ENCODE measurements at places on chromosomes 16 and 17.

- DNase-seq: no peak
Observed at GRCh38 chr16:8631818-8632465, 10.4 kb downstream of the METTL22 start.

DNA sequence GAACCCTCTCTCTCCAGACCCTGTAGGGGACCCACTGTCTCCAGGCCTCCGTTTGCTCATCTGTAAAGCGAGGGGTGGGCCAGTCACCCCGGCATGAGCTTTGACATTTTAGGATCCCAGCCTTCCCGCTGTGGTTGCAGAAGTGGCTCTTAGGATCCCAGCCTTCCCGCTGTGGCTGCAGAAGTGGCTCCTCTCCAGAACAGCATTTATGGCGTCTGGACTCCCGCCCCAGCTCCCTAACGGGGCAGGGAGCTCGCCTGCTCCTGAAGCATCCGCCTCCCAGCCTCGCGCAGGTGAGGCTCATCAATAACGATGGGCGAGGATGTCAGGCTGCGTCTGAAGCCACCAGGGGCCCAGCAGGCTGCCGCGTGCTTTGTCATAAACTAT lies 222.3 kb upstream of the TNRC6C start:
- DNase-seq: no peak

DNA sequence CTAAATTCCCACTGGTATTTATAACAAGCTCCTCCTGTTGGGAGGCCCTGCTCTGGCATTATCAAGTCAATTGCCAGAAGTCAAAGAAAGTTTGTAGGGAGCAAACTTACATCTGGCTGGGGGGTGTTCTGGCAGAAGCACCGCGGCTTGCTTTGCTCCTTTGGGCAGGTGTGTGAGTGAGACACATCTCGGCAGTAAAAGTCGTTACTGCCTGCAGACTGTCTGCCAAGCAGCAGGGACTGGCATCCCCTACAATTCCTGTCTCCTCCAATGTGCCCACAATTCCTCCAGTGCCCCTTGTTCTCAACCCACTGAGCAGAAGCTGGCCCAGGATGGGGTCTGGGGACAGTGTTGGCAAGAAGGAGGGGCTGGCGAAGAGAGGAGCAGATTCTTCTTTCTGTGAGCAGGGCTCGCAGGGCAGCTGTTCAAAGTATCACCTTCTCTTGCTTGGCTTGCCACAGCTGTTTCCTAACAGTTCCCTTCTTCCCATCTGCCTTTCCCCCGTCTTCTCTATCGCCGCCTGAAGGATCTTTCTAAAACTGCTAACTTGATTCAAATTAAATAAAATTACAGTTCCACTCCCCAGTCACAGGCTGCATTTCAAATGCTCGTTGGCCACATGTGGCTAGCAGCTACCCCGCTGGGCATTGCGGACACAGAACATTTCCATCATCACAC lies 30.2 kb downstream of the SPACA3 start:
- no peak for DNase-seq

DNA sequence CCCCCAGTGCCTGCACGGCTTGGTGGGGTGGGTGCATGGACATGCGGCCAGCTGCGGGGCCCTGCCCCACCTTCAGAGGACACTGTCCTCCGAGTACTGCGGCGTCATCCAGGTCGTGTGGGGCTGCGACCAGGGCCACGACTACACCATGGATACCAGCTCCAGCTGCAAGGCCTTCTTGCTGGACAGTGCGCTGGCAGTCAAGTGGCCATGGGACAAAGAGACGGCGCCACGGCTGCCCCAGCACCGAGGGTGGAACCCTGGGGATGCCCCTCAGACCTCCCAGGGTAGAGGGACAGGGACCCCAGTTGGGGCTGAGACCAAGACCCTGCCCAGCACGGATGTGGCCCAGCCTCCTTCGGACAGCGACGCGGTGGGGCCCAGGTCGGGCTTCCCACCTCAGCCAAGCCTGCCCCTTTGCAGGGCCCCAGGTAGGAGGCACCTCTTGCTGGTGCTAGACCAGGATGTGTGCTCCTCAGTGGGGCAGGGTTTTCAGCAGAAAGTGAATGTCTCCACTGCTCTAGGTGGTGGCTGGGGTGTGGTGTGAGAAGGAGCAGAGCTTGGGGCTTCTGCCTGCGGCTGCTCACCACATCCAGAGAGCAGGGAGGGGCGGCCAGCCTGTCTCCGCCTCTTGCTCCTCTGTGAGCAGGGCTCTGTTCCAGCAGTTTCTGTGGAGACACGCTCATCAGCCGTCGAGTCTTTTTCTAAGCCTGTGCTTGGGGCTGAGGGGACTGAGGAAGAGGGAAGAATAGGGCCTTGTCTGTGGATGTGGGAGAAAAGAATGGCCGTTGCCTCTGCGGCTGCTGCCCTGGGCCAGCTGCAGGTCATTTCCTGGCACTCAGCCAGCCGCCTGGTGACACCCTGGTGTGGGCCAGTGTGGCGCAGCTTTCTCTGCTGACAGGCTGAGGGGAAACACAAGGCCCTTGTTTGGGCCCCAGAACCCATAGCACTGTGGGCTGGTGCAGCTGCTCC lies 2.2 kb downstream of the ZNF276 start:
- no peak for DNase-seq

DNA sequence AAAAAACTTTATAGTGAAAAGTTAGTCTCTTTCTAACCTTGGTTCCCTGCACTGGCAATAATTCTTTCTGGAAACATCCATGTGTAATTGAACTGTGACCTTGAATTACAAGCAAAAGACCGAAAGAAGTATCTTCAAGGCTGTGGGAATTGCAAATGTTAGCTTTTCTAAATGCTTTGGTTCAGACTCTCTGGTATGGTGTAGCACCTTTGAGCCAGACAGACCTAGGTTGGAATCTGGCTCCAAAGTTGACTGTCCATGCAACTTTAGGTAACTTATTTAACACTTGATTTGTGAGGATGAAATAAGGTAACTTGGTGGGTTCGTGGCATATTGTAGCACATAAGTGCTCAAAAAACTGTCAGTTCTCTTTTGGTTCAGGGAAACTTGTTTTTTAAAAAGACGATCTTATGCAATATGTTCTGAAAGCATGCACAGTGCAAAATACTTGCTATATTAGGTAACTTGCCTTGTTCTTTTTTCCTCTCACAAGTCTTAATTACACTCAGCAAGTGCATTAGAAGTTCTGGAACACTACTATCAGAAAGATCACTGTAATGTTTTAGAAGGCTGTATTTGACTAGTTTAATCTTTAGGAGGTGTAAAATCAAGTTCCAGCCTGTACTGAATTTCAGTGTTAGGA lies 46.3 kb downstream of the TANGO6 start:
- DNase-seq: no peak

GRCh38 chr17:14875557-14876412 lies 389.3 kb downstream of the PMP22 start:
- DNase-seq: no peak

DNA sequence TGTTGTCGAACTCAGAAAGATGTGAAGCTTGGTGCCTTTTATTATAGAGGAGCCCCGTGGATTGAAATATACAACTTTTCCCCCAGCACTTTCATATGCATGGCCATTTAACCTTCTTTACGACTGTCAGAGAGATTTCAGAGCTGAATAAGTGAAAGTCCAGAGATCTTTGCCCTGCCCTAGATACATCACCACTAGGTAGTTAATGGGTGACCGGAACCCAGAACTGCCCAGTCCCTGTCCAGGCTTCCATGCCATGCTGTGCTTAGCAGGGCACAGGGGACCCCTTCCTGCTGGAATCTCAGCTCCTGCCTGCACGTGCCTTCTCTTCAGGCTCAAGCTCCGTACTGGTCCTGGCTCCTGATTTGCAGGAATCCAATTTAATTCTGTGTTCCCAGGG lies 32.2 kb downstream of the SRL start:
- DNase-seq: no peak

DNA sequence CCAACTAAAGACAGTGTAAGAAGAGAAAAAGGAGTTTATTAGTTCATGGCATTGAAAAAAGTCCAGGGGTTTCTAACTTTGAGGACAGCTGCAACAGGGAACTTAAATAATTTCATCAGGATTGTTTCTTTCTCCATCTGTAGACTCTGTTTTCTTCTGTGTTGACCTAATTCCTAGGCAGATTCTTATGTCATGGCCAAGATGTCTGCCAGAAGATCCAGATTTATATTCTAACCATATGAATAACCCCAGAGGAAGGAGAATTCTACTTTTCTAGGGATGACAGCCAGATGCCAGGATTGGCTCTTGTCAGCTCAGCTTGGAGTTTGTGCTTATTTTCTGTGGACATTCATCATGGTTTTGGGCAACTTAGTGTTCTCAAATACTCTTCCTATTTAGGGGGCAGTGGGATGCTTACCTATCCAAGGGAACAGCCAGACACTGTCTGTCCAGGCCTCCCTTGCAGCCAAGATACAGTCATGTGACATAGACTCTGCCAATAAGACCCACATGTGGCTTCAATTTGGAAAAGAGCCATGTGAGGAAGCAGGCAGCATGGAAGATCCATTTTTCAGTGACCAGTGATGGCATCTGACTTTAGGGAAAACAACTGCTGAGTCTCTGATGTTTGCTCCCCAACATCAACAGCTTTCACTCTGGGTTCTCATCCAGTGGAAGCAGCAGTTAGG lies 18.2 kb downstream of the PCTP start:
- DNase-seq: no peak

GRCh38 chr17:14474591-14474990 lies 173.7 kb downstream of the HS3ST3B1 start:
- no peak for DNase-seq

GRCh38 chr16:74026373-74027281 lies 270.0 kb upstream of the PSMD7 start:
- no peak for DNase-seq

DNA sequence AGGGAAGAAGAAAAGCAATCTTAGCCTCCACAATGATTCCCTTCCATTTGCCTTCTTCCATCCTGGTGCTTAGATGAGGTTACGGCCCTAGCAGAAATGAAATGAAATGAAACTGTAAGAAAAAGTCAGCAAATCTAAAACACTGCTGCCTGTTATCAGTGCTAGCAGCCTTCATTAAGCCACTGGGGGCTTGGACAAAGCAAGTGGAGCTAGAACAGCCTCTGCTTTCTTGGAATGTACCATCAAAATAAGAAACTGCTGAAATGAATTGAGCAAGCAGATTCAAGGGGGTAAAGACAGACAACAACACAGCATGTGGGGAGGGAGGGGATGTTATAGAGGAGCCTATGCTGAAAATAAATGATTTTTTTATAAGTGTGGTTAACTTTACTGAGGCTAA lies 5.1 kb downstream of the ANKFN1 start:
- DNase-seq: no peak

DNA sequence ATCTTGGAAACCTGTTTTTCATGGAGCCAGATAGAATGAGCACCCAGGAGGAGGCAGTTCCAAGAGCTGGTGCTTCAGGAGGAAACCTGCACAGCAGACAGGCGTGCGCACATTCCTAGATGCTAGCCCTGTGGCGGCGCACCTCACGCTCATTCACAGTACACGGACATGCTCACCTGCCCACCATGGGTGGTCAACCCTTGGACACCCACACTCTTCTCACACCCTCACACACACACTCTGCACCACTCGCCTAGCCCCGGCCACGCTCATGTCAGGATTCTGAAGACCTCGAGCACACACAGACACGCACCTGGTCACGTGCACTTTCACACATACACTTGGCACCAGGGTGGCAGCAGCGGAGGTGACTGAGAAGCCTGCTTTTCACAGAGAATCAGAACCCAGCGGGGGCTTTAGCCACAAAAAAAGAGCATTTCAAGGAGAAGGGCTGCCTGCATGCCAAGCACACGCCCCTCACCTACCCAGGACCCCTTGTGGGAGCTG lies 28.6 kb downstream of the RAI1 start:
- DNase-seq: no peak

DNA sequence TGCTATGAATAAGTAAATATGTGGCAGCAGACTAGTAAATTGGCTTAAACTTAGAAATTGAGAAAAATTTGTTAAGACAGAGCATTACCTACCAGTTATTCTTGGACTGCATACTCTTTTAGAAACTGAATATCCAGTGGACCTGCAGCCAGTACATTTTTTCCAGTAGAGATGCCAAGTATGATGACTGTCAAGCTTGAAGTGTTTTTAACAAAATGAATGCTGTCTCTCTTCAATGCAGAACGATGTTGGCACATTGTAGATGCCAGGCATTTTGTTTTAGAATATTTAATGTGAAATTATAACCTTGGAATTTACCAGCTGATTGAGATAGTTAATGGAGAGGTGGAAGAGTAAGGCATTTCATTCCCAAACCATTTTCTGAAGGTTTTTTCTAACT lies 52.5 kb downstream of the NFAT5 start:
- no peak for DNase-seq

- DNase-seq: no peak
Observed at GRCh38 chr17:56819030-56819429, 14.7 kb downstream of the C17orf67 start.

- no peak for DNase-seq
Observed at GRCh38 chr17:36929851-36930582, 7.3 kb upstream of the LHX1 start.

- DNase-seq: no peak
Observed at GRCh38 chr17:42296012-42296411, 7.7 kb downstream of the STAT5A start.

GRCh38 chr16:49019081-49019633 lies 262.5 kb downstream of the CBLN1 start:
- DNase-seq: no peak

Measured in Caco-2 (cell line).